Effector memory CD4-positive, alpha-beta T cell (primary cell): ENCODE measurements at places on chromosomes 11 and 22.

GRCh38 chr22:48489551-48490499, 1337.8 kb downstream of the BRD1 start:
- no peak for DNase-seq

DNA sequence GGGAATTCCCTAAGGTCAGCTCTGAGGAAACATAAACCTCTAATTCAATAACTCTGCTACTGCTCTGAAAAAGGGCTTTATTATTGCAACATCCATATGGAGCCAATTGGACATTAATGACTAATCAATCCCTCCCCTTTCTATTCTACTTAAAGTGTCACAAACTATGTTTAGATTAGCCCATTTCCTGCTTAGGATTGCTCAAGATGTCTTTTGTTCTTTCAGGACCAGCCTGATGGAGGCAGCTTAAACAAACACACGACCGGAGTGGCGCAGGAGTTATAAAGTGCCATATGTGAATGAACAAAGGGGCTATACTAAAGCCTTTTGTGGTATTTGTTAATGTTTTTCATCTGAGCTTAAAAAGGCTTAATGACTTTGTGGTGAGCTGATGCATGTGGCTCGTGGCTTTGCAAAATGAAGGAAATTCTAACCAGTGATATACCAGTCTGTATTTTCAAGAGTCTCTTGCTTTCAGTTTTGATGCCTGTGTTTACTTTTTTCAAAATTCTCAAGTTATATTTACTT, 354.4 kb downstream of the SOX6 start:
- DNase-seq, result no peak

GRCh38 chr11:3669742-3670183, 1.4 kb downstream of the CHRNA10 start:
- DNase-seq, result no peak

- no peak for DNase-seq
These were observed 23.2 kb upstream of the YWHAH start for GRCh38 chr22:31921106-31921505.

GRCh38 chr11:208181-208916, 841 bp downstream of the RIC8A start:
- peak; percentile 71 for DNase-seq

DNA sequence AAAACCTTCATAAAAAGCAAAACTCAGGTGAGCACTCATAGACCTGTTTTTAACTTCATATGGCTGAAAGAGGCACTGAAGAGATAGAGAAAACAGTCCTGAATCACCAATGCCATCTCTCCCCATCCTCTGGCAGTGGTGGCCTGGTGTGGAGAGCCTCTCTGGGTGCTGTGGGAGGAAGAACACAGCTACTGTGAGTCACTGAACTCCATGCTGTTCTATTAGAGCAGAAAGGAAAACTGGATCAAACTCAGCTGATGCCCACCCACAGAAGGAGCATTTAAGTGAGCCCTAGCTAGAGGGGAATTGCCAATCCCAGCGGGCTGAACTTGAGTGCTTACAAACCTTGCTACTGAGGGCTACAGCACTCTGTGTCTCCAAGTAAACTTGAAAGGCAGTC, 115.3 kb upstream of the SESN3 start:
- DNase-seq, result no peak

DNA sequence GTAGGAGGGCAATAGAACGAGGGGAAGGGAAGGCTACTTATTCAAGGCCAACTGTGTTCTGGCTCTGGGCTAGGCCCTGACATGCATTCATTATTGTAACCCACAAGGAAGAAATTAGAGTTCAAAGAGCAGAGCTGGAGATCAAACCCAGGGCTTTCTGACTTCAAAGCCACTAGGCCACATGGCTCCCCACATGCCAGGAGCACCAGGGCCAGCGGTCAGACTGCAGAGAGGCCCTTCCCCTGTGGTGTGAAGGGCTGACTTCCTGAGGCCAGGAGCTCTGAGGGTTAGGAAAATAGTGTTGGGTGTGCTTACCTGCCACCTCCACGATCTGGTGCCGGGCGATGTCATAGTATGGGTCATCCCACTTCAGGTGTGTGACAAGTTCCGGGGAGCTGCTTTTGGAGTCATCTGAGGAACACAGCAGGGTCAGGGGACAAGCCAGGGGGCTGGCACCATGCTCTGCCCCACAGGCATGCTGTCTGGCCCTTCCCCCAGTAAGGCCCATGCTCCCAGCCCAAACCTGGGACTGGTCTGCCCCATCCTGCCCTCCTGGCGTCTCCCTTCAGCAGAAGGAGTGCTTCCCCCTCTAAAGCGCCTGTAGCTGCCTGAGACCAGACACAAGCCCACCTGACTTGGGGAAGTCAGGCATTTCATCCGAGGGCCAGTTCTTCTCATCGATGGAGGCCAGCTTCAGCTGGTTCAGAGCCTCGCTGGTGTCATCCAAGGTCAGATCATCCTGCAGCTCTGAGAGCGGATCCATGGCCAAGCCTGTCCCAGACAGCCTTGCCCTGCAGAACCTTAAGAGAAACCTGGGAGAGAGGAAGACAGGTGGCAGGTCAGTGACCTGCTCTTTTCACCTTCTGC, 4.8 kb downstream of the ARHGAP1 start:
- no peak for DNase-seq

DNA sequence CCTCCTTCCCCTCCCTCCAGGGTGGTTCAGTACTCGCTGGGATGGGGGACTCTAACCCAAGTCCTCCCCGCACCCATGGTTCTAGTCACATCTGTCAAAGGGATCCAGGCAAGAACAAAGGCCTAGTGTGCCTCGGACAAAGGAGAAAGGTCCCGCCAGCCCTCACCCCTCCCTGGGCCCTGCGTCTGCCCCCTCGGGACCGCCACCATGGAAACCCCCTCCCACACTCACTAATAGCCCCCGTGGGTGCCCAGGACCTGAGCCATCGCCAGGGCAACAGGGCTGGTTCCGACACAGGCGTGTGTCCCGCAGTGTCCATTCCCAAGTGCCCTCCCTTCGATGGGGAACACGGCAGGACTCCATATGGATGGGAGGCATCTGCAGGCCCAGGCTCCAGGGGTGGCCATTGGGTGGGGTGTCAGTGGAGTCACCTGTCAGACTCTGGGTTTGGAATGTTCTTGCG, 5.1 kb upstream of the CARNS1 start:
- DNase-seq, result no peak

GRCh38 chr22:36134182-36134581, 26.4 kb downstream of the APOL3 start:
- DNase-seq, result no peak

- DNase-seq, result no peak
These were observed 501 bp downstream of the CD151 start for GRCh38 chr11:833114-833791.

GRCh38 chr11:38460429-38460828, 1862.4 kb upstream of the RAG2 start:
- DNase-seq, result no peak
